Right lung (tissue), 10 donors: ENCODE measurements at places on chromosomes 13 and 19. TPM values are rescaled to one million over a fixed set of nuclear protein-coding genes. Genes with fewer than 3 reads are reported as not detected.

Gene BRME1
- 9.8 TPM for polyA plus RNA-seq

Gene FXYD3
- polyA plus RNA-seq = 19.9 TPM

Gene ZNF556
- polyA plus RNA-seq = 0.24 TPM

Gene PIAS4
- 36.0 TPM for polyA plus RNA-seq

Gene KMT2B
- polyA plus RNA-seq = 35.4 TPM

Gene EHD2
- 160 TPM for polyA plus RNA-seq

Gene TMEM255B
- 8.5 TPM for polyA plus RNA-seq

Gene SERP2
- 9.0 TPM for polyA plus RNA-seq

Gene CLDN10
- 3.4 TPM for polyA plus RNA-seq

Gene CCDC70
- not detected for polyA plus RNA-seq

Gene CLC
- 1.2 TPM for polyA plus RNA-seq

Gene DCT
- polyA plus RNA-seq = 0.36 TPM

Gene RYR1
- polyA plus RNA-seq = 24.3 TPM

Gene ZNF442
- 6.1 TPM for polyA plus RNA-seq

Gene KLHL1
- polyA plus RNA-seq = not detected

Gene ZNF677
- polyA plus RNA-seq = 52.0 TPM

Gene RGCC
- 105 TPM for polyA plus RNA-seq

Gene GFY
- not detected for polyA plus RNA-seq

Gene GAMT
- 19.4 TPM for polyA plus RNA-seq

Gene ERICH6B
- polyA plus RNA-seq = 3.6 TPM

Gene SCN1B
- polyA plus RNA-seq = 1.1 TPM

Gene SIGLEC8
- 0.05 TPM for polyA plus RNA-seq

Gene DNAJC3
- polyA plus RNA-seq = 34.4 TPM

Gene PPAN
- 24.0 TPM for polyA plus RNA-seq

Gene BEST2
- 0.16 TPM for polyA plus RNA-seq

Gene ADPRHL1
- 12.4 TPM for polyA plus RNA-seq

Gene KBTBD6
- 12.2 TPM for polyA plus RNA-seq

Gene CYP4F8
- not detected for polyA plus RNA-seq

Gene C5AR1
- 3.1 TPM for polyA plus RNA-seq

Gene OVOL3
- 0.27 TPM for polyA plus RNA-seq

Gene VSTM2B
- not detected for polyA plus RNA-seq

Gene ICAM3
- 12.7 TPM for polyA plus RNA-seq

Gene GIPR
- 8.7 TPM for polyA plus RNA-seq

Gene STAP2
- 33.3 TPM for polyA plus RNA-seq

Gene FCER2
- 0.67 TPM for polyA plus RNA-seq

Gene CYP2F1
- polyA plus RNA-seq = 0.21 TPM

Gene ZSCAN1
- polyA plus RNA-seq = 2.7 TPM

Gene RNF225
- polyA plus RNA-seq = not detected

Gene CYP2A7
- 0.39 TPM for polyA plus RNA-seq

Gene NLRP7
- polyA plus RNA-seq = 0.11 TPM

Gene RBM42
- 60.0 TPM for polyA plus RNA-seq

Gene PRTN3
- 2.8 TPM for polyA plus RNA-seq

Gene ENOX1
- polyA plus RNA-seq = 5.8 TPM

Gene PGPEP1
- polyA plus RNA-seq = 13.0 TPM

Gene DIAPH3
- 21.1 TPM for polyA plus RNA-seq
